Sigmoid colon (tissue), 7 donors: ENCODE measurements at places on chromosomes 6 and 20. TPM values are rescaled to one million over a fixed set of nuclear protein-coding genes. Genes with fewer than 3 reads are reported as not detected.

The OR12D3 gene
- not detected for total RNA-seq

The VSTM2L gene
- total RNA-seq: 3.4 TPM

The GOPC gene
- total RNA-seq: 28.1 TPM

The B3GAT2 gene
- not detected for total RNA-seq

The F13A1 gene
- total RNA-seq: 196 TPM

The CD40 gene
- total RNA-seq: 5.0 TPM

The OR2H2 gene
- total RNA-seq: not detected

The RCAN2 gene
- 9.1 TPM for total RNA-seq

The KCNK5 gene
- 3.7 TPM for total RNA-seq

The TP53TG5 gene
- 0.36 TPM for total RNA-seq

The BPI gene
- total RNA-seq: not detected

The BMP7 gene
- total RNA-seq: 5.4 TPM

The BTN1A1 gene
- 0.28 TPM for total RNA-seq

The PRICKLE4 gene
- total RNA-seq: 2.0 TPM

The EPPIN gene
- total RNA-seq: not detected

The LAMA2 gene
- 131 TPM for total RNA-seq

The DZANK1 gene
- 2.9 TPM for total RNA-seq

The TFAP2B gene
- total RNA-seq: not detected

The NKX2-2 gene
- not detected for total RNA-seq

The LHFPL5 gene
- total RNA-seq: not detected

The OVOL2 gene
- not detected for total RNA-seq

The ASCC3 gene
- 27.1 TPM for total RNA-seq

The C6orf52 gene
- total RNA-seq: not detected

The ID4 gene
- 8.1 TPM for total RNA-seq

The GGTLC1 gene
- total RNA-seq: not detected

The SYCP2 gene
- total RNA-seq: 2.5 TPM

The HAO1 gene
- total RNA-seq: not detected

The CAGE1 gene
- total RNA-seq: not detected

The CRYBG1 gene
- total RNA-seq: 6.4 TPM
